ENCODE measurements at places on chromosomes 11 and 22. TPM values are rescaled to one million over a fixed set of nuclear protein-coding genes. Genes with fewer than 3 reads are reported as not detected.

ART1 gene
- not detected for total RNA-seq

IGF2 gene
- 2,350 TPM for total RNA-seq

DNA sequence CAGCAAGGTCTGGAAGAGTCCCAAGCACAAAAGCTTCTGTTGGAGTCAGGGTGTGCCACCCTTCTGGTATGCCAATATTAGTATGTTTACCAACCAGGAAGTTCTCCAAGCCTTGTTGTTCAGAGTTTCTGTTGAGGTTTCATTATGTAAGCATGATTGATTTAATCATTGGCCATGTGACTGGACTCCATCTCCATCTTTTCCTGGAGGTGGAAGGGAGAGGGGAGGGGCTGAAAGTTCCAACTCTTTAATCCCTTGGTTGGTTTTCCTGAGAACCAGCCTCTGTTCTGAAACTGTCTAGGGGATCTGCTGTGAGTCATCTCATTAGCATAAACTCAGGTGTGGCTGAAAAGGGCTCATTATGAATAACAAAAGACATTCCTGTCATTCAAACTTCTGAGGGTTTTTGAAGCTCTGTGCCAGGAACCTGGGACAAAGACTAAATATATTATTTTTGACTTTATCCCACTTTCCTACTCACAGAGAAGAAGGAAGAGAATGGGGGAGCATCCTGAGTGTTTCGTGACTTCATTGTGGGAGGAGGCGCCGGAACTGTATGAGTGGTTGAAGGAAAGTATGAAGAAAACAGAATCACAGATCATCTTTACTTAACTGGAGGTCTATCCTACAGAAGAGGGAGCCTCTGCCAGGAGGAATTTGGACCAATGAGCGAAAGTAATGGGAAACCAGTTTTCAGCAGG lies 138.2 kb downstream of the NECTIN1 start:
- no peaks in the 10 kb centered on the region for H3K36me3 ChIP-seq
- H3K27me3 ChIP-seq, result peaks cover 5% of the 10 kb centered on the region
- no peak for DNase-seq
- H3K27ac ChIP-seq, result peak overlapping the region; percentile 91

DNA sequence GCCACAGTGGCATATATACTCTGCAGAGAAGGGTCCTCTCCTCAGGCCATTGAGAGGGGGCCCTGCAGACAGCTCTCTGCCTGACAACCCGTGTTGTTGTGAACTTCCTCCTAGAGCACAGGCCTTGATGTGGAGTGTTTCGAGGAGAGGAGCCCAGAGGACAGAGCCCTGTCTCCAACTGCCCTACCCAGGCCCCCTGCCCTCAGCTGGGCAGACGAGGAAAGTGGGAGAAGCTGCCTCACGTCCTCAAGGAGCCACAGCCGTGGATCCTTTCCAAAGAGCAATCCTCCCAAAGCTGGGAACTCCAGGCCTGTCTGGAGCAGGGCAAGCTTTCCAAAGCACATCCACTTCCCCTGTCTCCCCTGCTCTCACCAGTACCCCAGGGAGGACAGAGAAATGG lies 10.7 kb downstream of the LMO1 start:
- H3K27ac ChIP-seq, result no peak overlapping the region
- H3K4me3 ChIP-seq, result no peak overlapping the region
- peak; percentile 47 for DNase-seq
- H3K27me3 ChIP-seq, result peaks cover 21% of the 10 kb centered on the region
- no peaks in the 10 kb centered on the region for H3K36me3 ChIP-seq

KBTBD4 gene
- total RNA-seq, result 14.5 TPM

- no peak overlapping the region for H3K27ac ChIP-seq
- DNase-seq, result no peak
- H3K36me3 ChIP-seq, result peaks cover 3% of the 10 kb centered on the region
- no peak overlapping the region for H3K4me3 ChIP-seq
Observed at GRCh38 chr11:33135216-33135615, 26.1 kb downstream of the CSTF3 start.

- DNase-seq, result no peak
- H3K4me3 ChIP-seq, result no peak overlapping the region
- H3K36me3 ChIP-seq, result peaks cover 4% of the 10 kb centered on the region
- no peak overlapping the region for H3K27ac ChIP-seq
- H3K27me3 ChIP-seq, result no peaks in the 10 kb centered on the region
- peaks cover under 1% of the 10 kb centered on the region for H3K4me1 ChIP-seq
Observed at GRCh38 chr11:122259195-122259821, 143.3 kb upstream of the BLID start.

GRCh38 chr22:30803679-30804078 lies 109.0 kb downstream of the OSBP2 start:
- H3K4me3 ChIP-seq, result no peak overlapping the region
- H3K27me3 ChIP-seq, result peaks cover 78% of the 10 kb centered on the region
- no peaks in the 10 kb centered on the region for H3K36me3 ChIP-seq
- no peak overlapping the region for H3K27ac ChIP-seq

DNA sequence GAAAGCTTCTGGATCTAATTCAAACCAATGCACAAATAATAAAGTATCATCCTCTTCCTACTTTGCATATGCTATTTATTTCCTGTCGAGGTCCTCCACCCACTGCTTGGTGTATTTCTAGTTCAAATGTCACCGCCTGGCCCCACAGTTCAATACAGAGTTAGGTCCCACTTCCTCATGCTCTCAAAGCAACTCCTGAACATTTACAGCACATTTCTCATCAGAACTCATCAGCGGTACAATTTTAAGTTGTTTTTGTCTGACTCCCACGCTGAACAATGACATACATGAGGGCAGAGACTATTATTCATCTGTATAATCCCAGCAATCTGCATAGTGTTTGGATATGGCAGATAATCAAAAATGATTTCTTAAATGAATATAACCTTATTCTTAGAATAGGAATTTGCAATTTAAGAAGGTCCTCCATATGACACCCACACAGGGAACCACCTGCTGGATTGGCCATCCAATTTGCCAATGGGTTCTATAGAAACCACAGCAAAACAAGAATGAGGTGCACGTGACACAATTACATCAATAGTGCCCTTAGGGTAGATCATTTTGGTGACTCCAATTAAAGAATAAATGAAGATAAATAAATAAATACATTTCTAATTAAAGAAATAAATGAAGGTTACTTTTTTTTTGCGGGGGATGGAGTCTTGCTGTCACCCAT lies 54.2 kb downstream of the SLC25A17 start:
- DNase-seq, result no peak
- H3K36me3 ChIP-seq, result peaks cover 11% of the 10 kb centered on the region
- no peaks in the 10 kb centered on the region for H3K27me3 ChIP-seq
- H3K27ac ChIP-seq, result no peak overlapping the region

HTR3B gene
- total RNA-seq, result 0.17 TPM

DNA sequence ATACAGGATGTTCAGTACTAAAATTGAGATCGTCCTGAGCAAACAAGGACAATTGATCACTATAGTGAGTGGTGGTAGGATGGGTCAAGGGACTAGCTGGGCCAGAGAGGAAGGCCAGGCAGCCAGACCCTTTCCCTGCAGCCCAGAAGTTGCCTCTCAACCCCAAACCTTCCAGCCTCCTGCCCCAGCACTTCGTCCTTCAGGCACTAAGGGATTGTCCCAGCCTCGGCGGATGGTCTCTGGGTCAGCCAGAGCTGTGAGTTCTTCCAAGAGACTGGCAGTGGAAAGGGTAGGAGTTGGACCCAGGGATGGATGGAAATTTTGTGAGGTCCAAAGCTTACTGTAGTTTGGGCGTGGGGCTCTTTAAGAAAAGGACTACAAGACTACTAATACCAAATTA lies 3.6 kb upstream of the LMO1 start:
- H3K27me3 ChIP-seq, result peaks cover 88% of the 10 kb centered on the region
- peak overlapping the region; percentile 69 for H3K4me3 ChIP-seq
- no peak for DNase-seq
- H3K36me3 ChIP-seq, result no peaks in the 10 kb centered on the region
- no peak overlapping the region for H3K27ac ChIP-seq

DNA sequence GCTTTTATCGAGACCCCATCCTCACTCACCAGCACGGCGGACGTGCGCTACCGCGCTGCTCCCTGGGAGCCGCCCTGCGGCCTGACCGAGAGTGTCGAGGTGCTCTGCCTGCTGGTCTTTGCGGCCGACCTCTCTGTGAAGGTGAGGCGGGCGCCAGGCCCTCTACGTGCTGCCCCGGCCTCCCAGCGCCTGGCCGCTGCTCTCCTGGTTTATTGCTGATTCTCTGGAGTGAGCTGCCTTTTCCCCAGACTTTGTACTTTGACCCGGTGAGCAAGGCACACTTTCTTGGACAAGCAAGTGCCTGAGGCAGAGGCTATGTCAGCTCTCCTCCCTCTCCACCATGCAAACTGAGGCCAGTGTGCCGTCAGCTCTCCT lies 6.5 kb downstream of the TPCN2 start:
- peaks cover 9% of the 10 kb centered on the region for H3K4me1 ChIP-seq
- no peaks in the 10 kb centered on the region for H3K36me3 ChIP-seq

- DNase-seq, result peak; percentile 69
- H3K27ac ChIP-seq, result no peak overlapping the region
- peaks cover 9% of the 10 kb centered on the region for H3K4me1 ChIP-seq
- H3K27me3 ChIP-seq, result peaks cover 8% of the 10 kb centered on the region
- no peaks in the 10 kb centered on the region for H3K36me3 ChIP-seq
Observed at GRCh38 chr22:45880716-45881523, 96.0 kb downstream of the WNT7B start.

GRCh38 chr11:29200791-29201562 lies 815.9 kb downstream of the KCNA4 start:
- no peak for DNase-seq
- no peaks in the 10 kb centered on the region for H3K27me3 ChIP-seq
- H3K36me3 ChIP-seq, result no peaks in the 10 kb centered on the region

DNA sequence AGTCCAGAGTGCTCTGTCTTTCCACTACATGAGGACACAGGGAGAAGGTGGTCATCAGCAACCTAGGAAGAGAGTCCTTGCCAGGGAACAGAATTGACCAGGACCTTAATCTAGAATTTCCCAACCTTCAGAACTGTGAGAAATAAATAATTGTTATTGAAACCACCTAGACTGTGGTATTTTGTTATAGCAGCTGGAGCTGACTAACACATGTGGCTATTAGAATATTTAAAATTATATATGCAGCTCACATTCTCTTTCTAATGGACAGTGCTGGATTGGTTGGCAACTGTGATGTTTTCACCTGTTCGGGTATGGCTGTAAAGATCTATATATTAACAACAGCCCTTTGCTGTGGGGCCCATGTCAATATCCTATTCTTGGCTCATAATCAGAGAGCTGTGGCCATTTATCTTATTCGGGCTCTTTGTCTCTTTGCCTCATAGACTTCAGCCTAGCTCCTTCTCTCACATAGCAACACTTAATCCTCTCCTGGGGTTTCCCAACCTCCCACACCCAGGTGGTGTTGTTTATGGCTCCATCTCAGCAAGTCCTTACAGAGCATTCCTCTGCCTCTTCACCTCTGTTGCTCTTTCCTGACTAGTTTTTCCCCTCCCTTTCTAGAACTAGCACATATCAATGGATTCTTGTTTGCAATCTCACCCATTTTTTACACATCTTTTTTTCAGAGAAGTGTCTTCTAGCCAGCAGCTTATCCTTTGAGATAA lies 46.4 kb upstream of the AMOTL1 start:
- no peaks in the 10 kb centered on the region for H3K4me1 ChIP-seq
- H3K27ac ChIP-seq, result no peak overlapping the region
- H3K27me3 ChIP-seq, result no peaks in the 10 kb centered on the region
- no peak overlapping the region for H3K4me3 ChIP-seq
- no peak for DNase-seq

DNA sequence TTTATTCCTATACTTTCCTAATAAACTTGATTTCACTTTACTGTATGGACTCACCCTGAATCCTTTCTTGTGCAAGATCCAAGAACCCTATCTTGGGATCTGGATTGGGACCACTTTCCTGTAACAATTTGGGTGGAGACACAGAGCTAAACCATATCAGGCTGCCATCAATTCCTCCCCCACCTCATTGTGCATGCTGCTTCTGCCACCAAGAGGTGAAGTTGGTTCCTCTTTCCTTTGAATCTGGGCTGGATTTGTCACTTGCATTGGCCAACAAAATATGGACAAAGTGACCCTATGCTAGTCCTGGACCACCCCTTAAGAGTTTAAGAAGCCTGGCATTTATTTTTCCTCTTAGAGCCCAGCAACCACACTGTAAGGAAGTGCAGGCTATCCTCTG lies 39.4 kb upstream of the CEP295 start:
- no peak overlapping the region for H3K27ac ChIP-seq
- peaks cover 80% of the 10 kb centered on the region for H3K27me3 ChIP-seq
- H3K4me3 ChIP-seq, result no peak overlapping the region
- H3K4me1 ChIP-seq, result peaks cover 19% of the 10 kb centered on the region
- H3K36me3 ChIP-seq, result no peaks in the 10 kb centered on the region

- H3K27me3 ChIP-seq, result no peaks in the 10 kb centered on the region
- H3K27ac ChIP-seq, result no peak overlapping the region
- H3K4me3 ChIP-seq, result no peak overlapping the region
- H3K36me3 ChIP-seq, result peaks cover 27% of the 10 kb centered on the region
- DNase-seq, result no peak
Observed at GRCh38 chr11:13721760-13722159, 53.3 kb downstream of the FAR1 start.

LIF gene
- total RNA-seq, result 3.8 TPM

DNA sequence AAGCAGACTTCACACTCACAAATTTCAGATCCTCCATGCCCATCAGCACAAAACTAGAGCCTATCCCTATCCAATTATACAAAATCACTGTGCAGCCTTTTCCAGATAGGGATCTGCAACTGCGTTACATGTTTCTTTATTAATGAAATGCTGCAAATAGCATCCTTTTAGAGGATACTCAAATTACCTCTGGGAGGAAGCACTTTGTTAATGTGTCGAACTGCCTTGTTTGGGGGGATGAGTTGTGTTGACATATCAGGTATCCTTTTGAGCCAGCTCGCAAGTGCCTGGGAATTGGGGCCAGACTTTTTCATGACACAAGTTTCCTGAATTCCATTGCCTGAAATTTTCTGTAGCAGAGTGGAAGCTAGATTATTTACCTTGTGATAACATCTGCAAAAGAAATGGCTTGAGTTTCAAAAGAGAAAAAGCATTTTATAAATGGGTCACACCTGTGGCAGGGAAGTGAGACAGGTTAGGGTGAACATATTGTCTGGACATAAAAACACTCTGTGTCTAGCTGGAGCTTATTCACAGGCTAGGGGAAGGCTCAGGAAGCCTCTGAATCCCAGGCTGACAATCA lies 299.1 kb upstream of the MTNR1B start:
- H3K4me3 ChIP-seq, result no peak overlapping the region
- H3K36me3 ChIP-seq, result peaks cover 8% of the 10 kb centered on the region
